ENCODE measurements at places on chromosomes 16 and 17.

DNA sequence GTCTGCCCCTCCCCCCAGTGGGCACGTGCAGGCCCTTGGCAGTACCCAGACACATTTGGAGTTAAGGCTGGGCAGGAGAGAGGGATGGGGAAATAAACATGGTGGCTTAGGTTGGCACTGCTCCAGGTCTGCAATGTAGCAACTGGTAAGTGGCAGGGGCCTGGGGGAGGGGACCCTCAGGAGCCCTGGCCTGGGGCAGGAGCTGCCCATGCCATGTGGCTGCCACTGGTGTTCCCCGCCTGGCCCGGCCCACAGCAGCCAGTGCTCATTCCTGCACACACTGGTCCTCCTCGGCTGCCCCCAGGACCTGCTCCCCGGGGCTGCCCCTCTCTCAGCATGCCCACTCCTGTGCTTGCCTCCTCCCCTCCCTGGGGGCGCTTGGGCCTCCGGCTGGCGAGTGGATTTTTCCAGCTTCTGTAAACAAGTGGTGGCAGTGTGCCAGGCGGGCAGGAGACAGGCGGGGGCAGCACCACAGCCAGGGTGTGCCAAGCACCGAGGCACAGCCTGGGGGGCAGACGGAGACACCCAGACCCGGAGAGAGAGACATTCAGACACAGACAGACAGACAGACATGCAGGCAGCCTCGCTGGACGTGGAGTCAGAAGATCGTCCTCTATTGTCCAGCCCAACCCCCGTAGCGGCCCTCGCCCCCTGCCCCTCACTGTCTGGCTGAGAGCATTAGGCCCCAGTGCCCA is 9.4 kb downstream of the THRA start:
- peak; percentile 87 for DNase-seq

GRCh38 chr16:69366431-69366830 is 14.8 kb upstream of the TMED6 start:
- DNase-seq, result no peak

DNA sequence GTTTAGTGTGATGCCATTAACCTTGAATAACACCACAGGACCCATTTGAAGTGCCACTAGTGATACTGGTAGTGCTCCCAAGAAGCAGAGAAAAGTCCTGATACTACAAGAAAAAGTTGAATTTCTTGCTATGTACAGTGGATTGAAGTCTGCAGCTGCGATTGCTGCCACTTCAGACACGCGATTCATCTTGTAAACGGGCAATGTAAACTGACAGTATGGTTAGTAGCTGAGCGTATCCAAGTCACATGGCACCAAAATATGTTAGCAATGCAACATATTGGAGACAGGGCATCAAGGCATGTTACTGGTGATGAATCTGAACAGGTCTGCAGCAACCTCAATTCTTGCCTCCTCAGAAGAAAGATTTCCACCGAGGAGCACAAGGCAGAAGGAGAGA is 238.9 kb downstream of the HS3ST3B1 start:
- no peak for DNase-seq

GRCh38 chr17:81518785-81519283 is 6.2 kb upstream of the ACTG1 start:
- no peak for DNase-seq

DNA sequence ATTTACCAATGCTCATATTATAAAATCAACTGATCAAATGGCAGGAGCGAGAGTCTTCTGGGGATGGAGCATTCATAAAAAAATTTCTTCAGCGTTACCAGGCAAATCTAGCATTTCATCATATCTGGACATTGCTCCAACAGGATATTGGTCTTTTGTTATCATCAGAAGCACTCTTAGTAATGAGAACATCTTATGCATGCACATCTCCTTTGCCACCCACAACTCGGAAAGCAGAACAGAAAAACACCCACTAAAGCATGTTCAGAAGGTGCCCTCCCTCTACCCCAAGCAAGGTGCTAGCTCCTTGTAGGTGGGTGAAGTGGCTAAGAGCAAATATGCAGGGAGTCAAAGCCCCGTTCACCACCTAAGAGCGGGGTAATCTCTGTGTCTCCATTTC is 18.9 kb downstream of the ARHGAP17 start:
- no peak for DNase-seq

- DNase-seq, result no peak
Measured at GRCh38 chr16:65406116-65406515, 284.3 kb upstream of the CDH11 start.

DNA sequence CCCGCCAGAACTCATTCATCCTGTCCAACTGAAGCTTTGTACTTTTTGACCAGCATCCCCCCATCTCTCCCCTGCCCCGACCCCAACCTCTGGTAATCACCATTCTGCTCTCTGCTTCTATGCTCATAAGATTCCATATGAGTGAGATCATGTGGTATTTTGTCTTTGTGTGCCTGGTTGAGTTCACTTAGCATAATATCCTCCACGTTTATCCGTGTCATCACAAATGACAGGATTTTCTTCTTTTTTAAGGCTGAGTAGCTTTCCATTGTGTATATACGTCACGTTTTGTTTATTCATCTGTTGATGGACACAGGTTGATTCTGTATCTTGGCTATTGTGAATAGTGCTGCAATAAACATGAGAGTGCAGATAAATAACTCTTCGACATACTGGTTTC is 278.9 kb downstream of the SNX29 start:
- no peak for DNase-seq

DNA sequence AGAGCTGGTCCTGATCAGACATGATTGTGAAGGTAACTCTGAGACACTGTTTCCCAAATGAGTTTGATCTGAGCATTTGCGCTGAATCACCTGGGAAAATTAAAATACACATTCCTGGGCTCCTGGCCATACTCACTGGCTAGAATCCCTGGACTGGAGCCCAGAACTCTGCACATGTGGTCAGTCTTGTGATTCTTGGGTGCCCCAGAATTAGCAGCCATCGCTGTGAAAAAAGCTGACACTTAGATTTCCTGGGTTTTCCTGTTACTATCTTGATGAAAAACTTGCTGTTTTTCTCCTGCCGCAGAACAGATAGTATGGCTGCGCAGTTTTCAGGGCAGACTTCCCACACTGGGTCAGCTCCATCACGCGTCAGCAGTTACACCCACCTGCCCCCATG is 24.6 kb downstream of the NECAB2 start:
- DNase-seq, result peak; percentile 36

- no peak for DNase-seq
Measured at GRCh38 chr17:71113347-71113746, 944.0 kb downstream of the KCNJ2 start.

DNA sequence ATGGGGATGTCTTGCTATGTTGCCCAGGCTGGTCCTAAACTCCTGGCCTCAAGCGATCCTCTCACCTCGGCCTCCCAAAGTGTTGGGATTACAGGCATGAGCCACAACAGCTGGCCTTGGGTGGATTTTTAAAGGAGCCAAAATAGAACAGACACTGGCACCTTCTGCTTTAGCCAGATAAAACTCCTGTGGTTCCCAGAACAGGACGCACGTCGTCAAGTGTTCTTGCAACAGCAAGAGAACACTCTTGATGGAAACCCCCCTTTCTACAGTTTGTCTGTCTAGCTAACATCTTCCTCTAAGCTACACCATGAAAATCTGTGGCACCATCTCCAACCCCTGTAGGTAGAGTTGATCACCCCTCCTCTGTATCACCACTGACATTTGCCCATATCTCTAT is 122.6 kb downstream of the NPIPB5 start:
- DNase-seq, result no peak

DNA sequence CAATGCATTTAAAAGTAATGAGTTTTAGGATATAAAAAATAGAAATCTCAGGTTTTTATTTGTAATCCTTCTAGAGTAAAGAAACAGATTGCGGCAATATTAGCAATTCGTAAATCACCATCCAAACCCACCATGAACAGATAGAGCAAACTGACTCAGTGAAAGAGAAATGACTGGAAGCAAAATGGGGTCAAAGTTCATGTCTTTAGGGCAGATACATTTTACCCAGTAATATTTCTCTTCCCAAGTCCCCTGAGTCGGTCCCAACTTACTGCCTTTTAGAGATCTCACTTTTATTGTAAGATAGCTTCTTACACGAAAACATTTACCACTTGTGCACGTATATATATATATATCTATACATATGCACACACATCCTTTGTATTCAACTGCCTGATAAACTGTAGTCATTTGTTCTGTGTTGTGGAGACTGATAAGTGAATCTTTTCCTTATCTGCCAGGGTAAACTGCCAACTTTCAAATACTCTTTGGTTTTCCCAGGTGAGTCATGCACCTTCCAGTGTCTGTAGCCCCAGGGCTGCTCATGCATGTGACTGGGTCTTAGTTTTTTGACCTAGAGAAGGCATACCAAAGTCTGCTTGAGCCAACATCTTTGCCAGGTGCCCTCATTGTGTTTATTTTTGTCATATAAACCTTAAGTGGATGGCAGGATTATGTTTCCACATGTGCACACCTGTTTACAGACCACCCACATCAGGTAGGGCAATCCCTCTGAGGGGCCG is 7.8 kb upstream of the IRF8 start:
- no peak for DNase-seq

GRCh38 chr17:28470266-28470913 is 3.1 kb upstream of the SLC13A2 start:
- no peak for DNase-seq

- no peak for DNase-seq
Measured at GRCh38 chr17:73731733-73732132, 87.5 kb upstream of the SDK2 start.
